ENCODE measurements at places on chromosomes 2 and 18. TPM values are rescaled to one million over a fixed set of nuclear protein-coding genes. Genes with fewer than 3 reads are reported as not detected.
A peak's percentile ranks its signal among the peaks of the same experiment; 100 is the strongest.

DNA sequence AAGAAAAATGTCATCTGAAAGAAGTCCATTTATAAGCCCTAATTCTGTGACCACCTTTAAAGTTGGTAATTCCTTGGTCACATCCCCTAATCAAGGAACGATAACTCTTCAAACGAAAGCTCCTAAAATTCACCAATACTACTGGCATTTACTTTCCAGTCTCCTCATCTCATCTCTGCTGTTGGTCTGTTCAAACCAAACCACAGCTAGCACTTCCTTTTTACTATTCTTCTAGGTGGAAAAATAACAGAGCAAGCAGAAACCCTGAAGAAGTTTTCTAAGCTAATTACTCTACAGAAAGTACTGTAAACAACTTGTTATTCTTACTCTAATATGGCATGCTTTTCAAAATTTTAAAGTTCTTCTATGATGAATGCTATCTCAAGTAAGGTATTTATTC lies 21.6 kb downstream of the TIA1 start:
- ATAC-seq: no peak

GRCh38 chr18:47929681-47930198 lies 719 bp downstream of the SMAD2 start:
- ATAC-seq: no peak

GRCh38 chr2:240623531-240624010 lies 1.7 kb upstream of the GPR35 start:
- no peak for ATAC-seq

DNA sequence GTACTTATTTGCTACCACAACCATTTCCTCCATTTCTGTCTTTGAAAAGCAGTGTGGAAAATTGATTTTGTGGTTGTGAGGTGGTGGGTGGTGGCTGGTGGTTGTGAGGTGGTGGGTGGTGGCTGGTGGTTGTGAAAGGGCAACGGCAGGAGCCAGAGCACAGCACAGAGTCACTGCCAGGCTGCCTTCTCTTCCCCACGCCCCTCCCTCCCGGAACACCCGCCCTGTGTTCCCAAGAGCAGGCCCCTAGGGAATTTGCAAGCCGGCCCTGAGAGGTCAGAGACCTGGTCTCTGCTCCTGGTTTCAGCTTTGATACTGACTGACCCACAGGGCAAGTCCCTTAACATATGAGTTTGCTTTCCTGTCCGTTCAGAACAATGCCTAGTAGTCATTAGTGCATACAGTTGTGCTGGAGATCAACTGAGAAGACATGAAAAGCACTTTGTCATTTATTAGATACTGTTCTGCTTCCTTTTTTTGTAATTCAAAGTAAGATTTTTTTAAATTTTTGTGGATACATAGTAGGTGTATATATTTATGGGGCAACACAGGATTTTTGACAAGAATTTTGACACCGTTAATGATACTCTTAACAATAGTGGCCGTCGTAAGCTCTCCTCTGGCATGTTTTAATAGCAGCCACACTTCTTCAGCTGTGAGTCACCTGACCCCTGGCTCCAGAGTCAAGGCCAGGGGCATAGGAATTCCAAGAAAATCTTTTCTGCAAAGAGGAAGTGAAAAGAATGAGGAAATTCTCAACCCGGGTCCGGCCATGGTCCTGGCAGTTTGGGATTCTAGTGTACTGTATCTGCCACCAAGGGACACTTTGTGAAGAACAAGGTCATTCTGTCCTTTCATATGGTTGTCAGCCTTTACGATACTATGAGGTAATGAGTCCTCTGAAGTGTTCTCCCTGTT lies 53.2 kb downstream of the ITGA6 start:
- ATAC-seq: peak; percentile 77

The RPL37A gene
- total RNA-seq: 1,492 TPM

Measured in gastroesophageal sphincter (tissue), 4 donors.